Activated CD8-positive, alpha-beta memory T cell treated with anti-CD3 and anti-CD28 coated beads for 1 hour (primary cell): ENCODE measurements at places on chromosomes 16 and 17.

GRCh38 chr17:17896746-17897145, 60.0 kb upstream of the SREBF1 start:
- no peak for DNase-seq

DNA sequence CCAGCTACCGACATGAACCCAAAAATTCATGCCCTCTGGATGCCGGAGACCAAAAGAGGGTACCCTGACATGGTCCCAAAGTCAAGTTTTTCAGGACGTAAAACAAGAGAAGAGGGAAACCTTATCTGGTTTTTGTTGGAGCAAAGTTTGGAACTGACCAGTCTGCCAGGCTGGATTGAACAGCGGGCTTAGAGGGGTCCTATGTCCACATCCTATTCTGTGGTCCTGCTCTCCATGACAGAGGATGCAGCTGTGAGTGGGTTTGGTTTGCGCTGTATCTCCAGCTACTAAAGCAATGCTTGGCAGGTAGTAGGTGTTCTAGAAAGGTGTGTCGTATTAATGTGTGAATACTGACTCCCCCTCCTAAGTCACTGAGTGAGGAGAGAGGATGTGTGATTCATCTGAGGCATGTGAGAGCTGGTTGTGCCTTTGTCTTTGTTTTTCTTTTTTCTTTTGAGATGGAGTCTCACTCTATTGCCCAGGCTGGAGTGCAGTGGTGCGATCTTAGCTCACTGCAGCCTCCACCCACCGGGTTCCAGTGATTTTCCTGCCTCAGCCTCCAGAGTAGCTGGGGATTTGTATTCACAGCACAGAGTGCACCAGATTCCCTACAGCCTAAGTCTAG, 31.0 kb downstream of the PMM2 start:
- no peak for DNase-seq

DNA sequence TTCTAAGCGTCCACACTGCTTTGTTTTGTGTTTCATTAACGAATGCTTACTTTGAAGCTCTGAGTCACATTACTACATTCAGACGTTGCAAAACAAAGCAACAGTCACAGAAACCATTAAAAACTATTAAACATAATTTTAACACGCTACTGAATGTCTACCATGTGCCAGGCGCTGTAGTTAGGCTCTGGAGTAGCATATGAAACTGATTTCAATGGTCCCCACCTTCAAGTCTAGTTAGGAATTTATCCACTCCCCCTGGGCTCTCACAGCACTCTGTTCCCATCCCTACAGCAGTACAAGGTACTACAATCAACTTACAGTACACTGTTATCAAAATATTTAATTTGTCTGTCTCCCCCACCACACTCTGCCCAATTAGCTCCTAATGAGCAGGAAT, 631 bp downstream of the UTP6 start:
- no peak for DNase-seq

DNA sequence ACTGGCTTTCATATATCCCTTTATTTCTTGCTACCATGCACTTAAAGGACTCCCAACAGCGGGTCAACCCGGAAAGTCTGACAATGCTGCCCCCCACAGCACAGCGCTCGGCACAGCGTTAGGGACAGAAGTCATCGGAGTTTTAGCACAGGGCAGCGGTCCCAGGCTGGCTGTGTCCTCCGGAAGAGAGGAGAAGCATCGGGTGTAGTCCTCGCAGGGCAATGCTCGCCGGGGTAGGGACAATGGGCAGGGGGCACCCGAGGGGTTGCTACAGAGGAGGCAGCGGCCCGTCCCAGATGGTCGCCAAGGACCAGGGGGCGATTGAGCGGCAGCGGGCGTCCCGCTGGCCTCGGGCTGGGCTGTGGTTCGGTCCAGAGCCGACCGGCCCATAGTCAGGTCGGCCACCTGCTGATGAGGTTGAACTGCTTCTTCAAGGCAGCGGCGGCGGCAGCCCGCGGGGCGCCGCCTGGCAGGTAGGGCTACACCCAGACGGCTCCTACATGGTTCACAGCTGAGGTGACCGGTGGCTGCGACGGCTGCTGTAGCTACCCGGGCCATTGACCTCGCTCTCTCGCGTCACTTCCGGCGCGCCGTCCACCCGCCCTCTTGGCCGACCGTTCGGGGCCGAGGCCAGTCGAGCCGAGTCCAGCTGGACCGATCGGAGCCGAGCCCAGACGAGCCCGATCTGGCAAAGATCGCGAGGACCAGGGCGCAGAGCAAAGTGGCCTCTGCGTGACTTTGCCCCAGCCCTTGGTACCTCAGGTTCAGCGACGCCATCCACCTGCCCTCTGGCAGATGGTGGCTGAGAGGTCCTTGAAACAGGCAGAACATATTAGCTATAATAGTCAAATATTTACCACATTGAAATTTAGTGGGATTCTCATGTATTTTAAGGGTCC, 4.7 kb upstream of the LCMT1 start:
- DNase-seq = no peak

DNA sequence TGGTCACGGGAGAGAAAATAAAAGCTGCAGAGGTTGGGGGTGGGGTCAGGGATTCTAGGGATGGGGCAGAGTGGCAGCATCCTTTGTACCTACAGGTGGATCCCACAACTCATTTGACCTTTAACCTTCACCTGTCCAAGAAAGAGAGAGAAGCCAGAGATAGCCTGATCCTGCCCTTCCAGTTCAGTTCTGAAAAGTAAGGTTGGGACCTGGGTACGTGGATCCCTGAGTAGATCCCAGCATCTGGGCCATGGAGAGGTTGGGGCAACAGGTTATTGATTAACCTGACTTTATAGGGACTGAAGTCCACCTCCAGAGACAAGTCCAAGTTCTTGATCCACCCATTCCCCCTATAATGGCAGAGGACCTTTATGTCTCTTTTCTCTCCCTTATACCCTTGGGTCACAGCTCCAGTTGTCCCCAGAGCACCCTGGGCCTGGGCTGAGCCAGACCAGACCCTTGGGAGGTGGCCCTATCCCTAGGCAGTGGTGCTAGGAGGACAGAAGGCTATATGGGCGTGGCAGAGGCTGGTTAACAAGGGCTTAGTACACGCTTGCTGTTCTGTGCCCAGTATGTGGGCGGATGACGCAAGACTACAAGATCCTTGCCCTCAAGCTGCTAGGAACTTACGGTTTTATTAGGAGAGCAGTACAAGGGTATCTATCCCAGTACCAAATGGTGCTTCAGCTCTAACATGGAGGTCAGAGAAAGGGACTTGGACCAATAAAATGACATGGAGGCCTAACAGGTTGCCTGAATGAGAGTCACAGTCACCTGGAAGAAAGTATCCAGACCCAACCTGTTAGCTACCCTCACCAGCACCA, 3.3 kb downstream of the CLDN7 start:
- DNase-seq = no peak

- no peak for DNase-seq
Observed at GRCh38 chr17:78375401-78376151, 2.9 kb upstream of the PGS1 start.

DNA sequence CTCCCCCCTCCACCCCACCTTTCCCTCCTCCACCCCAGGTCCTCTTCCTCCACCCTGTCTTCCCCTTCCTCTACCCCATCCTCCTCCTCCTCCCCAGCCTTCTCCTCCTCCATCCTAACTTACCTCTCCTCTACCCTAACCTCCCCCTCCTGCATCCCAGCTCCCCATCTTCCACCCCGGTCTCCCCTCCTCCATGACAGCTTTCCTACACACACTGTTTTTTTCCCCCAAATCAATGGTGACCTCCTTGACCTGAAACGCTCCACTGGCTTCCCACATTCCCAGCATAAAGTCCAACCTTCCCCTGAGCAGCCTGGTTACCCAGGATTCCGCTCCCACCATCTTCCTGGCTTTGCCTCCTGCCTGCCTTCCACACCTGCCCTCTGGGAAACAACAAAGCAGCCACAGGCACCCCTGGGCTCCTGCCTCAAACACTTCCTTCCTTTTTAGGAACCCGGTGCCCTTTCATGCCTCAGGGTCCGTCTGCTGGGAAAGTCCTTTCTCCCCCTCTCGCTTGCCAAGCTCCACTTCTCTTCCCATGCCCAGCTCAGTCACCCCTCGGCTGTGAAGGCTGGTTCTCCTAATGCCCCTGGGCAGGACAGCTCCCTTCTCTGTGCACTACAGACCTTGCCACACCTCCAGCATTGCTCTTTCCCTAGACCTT, 2.1 kb downstream of the RGS9 start:
- no peak for DNase-seq

DNA sequence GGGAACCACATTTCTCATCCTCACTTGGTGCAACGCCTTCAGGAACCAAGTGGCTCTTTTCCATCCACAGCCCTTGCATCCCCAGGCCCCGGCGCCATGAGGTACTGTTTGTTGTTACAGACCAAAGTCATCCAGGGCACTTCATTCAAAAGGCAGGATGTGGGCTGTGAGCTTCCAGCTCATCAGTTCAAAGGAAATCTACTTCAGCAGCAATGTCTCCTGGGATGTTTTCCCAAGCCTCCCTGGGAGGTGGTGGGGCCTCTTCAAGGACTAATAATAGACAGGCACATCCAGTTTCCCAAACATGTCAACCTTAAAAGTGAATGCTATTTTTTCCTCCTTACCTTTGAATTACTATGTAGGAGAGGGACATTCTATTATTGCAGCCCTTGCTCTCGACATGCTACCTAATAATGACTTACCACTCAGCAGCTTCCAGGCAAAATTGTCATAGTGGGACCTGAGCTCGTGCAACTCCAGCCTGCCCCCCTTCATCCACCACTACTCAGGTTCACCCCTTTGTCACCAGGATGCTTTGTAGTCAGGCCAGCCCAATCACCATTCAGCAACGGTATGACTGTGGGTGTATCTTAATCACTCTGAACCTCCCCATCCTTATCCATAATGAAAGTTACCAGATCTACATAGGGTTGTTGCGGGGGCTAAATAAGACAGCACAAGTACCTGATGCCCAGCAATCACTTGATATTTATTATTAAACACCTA, 1.7 kb upstream of the PRKCB start:
- no peak for DNase-seq
